ENCODE measurements at places on chromosomes 3 and 15.

DNA sequence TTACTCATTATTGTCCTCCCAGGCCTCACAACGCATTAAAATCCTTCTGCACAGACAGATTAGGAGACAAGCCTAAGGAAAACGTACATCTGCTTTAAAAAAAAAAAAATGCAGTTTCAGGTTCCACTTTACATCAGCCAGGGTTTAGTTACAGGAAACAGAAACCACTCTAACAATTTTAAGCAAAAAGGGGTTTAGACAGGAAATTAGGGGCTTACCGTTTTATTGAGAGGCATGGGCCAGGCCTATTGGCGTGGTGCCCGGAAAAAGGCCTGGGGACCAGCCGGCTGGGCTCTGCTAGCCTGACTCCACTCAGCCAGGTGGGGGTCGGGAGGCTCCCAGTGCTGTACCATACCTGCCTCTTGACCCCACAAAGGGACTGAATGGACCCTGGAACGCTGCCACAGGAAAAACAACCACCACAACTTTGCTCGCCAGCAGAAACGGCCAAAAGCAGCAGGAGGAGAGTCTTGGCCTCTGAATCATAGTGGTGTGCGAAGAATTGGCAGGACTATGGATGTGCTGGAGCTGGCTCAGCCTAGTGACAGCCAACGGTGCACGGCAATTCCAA lies 124.3 kb downstream of the CHSY1 start:
- peak; percentile 41 for DNase-seq

DNA sequence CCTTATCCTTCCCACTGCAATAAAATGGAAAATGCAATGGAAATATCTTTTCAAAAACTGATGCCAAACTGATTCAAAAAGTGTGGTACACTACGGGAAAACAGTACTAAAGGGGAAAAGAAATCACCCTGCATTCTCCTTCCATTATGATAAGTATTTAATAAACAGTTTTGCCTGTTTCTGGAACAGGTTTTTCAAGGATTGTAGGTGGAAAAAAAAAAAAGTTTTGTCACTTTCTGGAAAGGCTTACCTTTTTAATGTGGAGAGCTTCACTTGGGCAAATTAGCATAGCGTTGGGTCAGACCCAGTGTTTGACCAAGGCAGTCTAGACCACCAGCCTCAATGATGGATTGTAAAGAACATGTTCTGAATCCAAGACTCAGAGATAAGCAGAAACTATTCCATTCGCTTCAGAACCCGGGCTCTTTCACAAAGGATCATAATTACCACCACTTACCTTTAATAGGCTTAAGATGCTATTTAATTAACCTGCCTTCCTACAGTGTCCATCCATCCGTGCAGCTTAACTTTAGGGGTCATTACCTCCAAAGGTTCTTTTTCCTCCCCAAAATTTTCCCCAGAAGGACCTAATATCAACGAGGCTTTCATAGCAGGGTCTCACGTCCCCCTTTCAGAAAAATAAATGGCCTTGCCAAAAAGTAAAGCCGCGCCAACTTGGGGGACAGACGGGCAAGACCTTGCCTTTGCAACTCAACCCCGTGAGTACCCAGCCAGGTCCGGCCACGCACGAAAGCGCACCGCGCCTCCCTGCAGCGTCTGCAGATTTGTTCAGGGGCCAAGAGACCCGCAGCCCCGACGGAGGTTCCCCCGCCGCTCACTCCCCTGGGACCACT lies 1.0 kb downstream of the DCBLD2 start:
- no peak for DNase-seq

DNA sequence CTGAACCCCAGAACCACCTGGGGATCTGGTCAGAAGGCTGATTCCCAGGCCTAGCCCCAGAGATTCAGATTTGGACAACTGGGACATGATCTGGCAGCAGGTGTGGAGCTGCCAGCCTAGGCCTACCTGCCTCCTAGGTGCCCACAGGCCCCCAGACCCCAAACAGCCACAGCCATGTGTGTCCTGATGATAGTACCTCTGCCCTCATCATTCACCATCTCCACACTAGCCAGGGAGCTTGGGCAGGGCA lies 34.7 kb downstream of the HMCES start:
- DNase-seq: no peak

DNA sequence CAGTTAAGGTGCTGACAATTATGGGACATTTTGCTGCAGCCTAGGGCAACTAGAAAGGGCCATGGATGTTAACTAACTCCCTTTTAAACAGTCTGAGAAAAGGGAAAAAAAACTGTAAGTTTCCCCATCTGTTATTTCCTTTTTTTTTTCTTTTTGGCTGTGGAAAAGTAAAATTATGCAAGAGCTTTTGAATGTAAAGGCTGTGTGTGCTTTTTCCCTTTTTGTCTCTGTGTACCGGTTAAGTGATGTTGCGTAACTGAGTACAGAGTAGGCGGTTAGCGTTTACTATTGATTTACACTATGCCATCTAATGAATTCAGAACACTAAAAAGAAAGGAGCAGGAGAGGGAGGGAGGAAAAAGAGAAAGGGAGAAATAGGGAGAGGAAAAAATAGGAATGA lies 403.6 kb downstream of the TIGIT start:
- no peak for DNase-seq

DNA sequence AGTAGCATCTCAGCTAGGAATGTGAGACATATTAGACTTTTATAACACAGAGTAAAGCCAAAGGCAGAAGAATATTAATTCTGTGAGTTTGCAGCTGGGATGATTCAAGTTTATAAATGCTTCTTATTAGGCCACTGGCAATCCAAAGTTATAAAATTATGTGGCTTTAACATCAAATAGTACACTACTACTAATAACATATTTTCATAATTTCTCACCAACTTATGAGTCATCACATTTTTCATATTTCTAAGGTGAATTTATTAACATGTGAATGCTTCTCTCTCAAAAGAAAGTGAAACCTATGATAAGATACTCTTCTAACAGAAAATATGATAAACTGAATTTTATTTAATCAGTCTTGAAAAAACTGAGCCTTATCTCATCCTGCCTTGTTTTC lies 1348.2 kb upstream of the ALCAM start:
- no peak for DNase-seq

DNA sequence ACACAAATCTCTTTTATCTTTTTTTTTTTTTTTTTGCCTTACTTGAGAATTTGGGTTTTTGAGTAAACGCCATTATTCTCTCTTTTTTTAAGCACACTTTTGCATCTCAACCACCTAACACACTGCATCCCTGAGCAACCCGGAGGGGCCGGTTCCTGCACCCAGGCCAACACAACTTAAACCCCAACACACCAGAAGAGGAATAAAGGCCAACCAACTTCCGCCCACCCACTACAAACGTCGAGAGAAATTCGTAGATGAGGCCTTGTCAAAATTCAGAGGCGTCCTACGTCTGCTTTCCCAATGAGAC lies 389 bp upstream of the CCNB2 start:
- DNase-seq: no peak
